RPMI7951 (cell line): ENCODE measurements at places on chromosomes 6 and 20.

- DNase-seq: no peak
Measured at GRCh38 chr6:77356821-77357220, 106.5 kb downstream of the HTR1B start.

GRCh38 chr20:29741594-29741893, 1515.9 kb upstream of the DEFB115 start:
- DNase-seq: no peak

DNA sequence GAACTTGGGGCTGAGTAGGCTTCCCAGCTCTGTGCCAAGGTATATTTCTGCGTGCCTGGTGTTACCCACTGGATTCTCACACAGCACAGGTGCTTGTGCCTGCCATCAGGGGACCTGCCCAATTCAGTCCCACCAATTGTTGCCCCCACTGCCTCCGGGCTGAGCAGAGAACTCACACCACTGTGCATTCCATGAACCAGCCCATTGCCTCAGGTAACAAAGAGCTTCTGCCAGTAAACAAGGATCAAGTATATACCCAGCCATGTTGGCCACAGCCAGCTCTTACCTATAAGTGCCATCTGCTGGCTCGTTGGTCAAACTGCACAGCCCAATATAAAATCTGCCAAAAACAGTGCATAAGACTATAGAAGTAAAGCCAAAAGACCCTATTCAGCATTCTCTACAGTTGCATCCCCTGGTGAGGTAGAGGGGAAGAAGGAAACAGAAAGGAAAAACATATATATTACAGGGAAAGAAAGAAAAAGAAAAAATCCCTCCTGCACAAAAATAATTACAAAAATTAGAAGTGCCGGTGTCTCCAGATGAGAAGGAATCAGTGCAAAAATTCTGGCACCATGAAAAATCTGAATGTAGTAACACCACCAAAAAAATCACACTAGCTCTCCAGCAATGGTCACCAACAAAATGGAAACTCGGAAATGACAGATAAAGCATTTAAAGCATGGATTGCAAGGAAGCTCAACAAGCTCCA, 241.4 kb downstream of the IBTK start:
- DNase-seq: peak; percentile 69

DNA sequence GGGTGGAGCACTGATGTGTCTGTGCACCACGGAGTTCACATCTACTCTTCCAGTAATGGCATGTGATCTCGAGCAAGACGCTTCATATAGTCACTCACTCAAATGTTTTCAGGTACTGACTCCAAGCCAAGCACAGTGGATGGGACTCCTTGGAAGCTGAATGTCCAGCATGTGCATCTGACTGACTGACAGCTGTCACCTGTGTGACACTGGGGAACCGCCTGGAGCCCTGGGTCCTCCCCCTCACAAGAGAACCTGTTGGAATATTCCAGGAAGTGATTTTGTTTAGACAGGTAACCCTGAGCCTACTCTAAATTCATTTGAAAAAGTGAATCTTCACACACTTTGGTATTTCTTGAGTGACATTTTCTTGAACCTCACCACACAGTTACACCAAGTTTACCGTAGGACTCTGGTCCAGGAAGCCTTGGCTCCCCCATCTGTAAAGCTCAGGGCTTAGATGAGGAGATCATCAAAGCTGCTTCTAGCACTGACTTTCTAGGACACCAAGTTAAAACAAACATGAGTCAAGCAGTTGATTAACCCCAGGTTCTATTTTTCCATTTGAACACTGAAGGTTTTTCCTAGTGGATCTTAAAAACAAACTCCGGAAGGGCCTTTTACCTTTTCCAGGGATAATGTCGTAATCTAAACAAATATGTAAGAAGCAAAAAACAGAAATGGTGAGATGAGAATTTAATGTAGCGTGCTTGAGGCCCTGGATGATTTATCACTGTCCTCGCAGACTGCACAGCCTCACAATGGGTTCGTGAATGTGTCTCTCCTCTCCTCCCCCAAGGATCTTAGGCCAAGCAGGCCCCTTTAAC, 50.1 kb downstream of the EDN3 start:
- no peak for DNase-seq

- no peak for DNase-seq
Measured at GRCh38 chr20:25257130-25257529, 9.2 kb downstream of the PYGB start.

GRCh38 chr6:122997541-122998150, 1.6 kb downstream of the CLVS2 start:
- no peak for DNase-seq

DNA sequence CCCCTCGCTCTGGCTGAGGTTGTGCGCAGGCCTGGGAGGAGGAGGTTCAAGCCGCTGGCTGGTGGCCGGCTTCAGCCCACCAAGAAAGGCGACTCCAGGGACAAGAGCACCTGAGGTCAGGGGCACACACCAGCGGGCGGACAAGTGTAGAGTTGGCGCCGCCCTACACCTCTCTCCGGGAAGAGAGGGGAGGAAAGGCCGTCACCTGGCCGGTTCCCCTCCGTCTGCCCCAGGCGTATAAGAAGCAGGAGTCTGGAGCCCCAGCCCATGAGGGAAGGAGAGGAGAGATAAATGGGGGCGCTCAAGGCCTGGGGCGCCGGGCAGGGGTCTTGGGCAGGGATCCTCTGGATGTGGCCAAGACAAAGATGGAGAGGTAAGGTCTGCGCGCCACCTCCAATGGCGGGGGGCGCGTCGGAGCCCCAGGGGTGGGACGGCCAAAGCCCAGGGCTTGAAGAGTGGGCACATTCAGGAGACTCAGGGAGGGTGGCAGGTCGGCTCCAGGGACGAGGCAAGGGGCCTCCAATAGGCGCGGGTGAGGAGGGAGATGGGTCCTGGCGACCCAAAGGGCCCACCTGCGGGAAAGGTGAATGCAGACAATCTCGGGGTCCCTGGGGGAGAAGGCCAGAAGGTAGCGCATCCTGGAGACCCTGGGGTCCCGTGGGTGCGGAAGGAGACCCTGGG, 826 bp downstream of the RIMS4 start:
- DNase-seq: no peak

- DNase-seq: peak; percentile 43
Measured at GRCh38 chr6:111894272-111894671, 21.0 kb upstream of the FYN start.

- no peak for DNase-seq
Measured at GRCh38 chr20:61718361-61719005, 347.2 kb downstream of the TAF4 start.
